ENCODE measurements at places on chromosomes 2 and 18. TPM values are rescaled to one million over a fixed set of nuclear protein-coding genes. Genes with fewer than 3 reads are reported as not detected.

The NAT8 gene
- not detected for total RNA-seq

The SCG2 gene
- 0.23 TPM for total RNA-seq

The TMEM131 gene
- total RNA-seq: 31.7 TPM

The ABCG8 gene
- total RNA-seq: not detected

The SPATA3 gene
- not detected for total RNA-seq

The SLC35G4 gene
- not detected for total RNA-seq
